Activated T-cell treated with anti-CD3 and anti-CD28 coated beads, Interleukin-2, amount 50 U/mL, for 72 hours (primary cell): ENCODE measurements at places on chromosomes 6 and 20. TPM values are rescaled to one million over a fixed set of nuclear protein-coding genes. Genes with fewer than 3 reads are reported as not detected.

QKI gene
- 62.0 TPM for total RNA-seq

CLPSL1 gene
- total RNA-seq, result not detected

- DNase-seq, result no peak
Observed at GRCh38 chr20:58945965-58946631, 35.0 kb upstream of the NELFCD start.

GRCh38 chr20:32556312-32557184, 28.6 kb downstream of the NOL4L start:
- DNase-seq, result no peak

DNA sequence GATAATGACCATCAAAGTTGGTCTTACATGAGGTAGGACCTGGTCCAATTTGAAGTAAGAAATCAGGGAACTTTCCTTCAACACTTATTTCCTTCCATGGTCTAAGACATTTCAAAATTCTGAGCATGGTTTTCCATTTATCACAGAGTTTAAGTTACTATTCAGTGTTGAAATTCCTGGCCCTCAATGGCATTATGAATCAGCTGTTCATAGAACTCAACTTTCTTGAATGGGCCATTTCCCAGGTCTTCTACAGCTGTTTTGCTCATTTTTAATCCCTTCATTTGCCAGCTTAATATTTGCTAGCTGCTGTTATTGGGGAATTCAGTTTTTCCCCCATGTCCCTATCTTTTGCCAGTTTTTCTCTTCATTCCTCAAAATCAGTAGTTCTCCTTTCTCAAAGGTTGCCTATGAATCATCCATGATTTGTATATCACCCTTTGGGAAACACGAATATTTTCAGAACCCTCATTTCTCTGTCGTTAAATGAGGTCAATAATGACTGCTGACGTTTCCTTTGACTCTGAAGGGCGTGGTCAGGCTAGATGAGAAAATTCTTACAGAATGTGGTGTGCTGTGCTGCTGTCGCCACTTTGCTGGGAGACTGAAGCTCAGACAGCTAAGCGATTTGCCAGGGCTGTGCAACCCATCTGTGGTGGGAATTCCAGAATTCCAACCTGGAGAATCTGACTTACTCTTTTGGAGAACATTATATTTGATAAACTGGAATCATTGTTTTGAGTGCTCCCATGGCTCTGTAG, 216.5 kb upstream of the FLRT3 start:
- no peak for DNase-seq

TUBB2B gene
- 0.35 TPM for total RNA-seq

GRCh38 chr6:44260011-44260410, 2.7 kb upstream of the SLC35B2 start:
- DNase-seq, result no peak

- DNase-seq, result no peak
Observed at GRCh38 chr20:35006531-35006971, 50.9 kb downstream of the MYH7B start.

- DNase-seq, result no peak
Observed at GRCh38 chr6:91055959-91056358, 469.1 kb upstream of the MAP3K7 start.

FAM83C gene
- total RNA-seq, result not detected

DNA sequence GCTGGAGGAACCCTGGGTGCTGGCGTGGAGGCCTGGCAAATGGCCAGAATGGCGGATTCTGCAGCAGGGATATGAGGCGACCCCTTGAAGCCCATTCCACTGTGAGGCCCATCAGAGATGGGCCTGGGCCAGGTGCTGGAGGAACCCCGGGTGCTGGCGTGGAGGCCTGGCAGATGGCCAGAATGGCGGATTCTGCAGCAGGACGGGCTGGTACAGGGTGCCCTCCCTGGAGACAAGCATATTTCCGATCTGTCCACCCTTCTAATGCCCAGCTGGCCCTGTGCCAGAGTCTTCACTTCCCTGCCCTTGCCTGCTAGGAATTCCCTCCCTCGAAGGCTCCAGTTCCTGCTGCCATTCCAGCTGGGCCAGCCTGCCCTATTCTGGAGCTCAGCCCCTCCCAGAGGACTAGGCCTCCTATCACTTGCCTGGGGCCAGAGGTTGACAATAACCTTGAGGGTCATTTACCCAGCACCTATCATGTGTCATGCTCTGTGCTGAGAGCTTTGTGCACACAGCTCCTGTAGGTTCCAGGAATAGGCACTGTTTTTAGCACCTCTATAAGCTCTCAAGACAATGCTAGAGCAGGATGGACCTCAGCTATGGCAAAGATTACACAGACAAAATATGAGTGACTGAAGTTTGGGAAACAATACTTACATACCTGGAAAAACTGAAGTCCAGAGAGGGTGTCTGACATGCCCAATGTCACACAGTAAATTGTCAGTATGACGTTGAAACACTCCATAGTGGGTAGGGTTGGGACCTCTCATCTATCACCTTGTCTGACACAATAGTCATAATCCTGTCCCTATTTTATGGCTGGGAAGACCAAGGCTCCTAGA, 21.4 kb downstream of the SUN5 start:
- DNase-seq, result no peak

RAB22A gene
- total RNA-seq, result 12.3 TPM

GRCh38 chr6:137133122-137133521, 40.3 kb downstream of the IL22RA2 start:
- no peak for DNase-seq
